ENCODE measurements at places on chromosomes 12 and 14.
A peak's percentile ranks its signal among the peaks of the same experiment; 100 is the strongest.

GRCh38 chr14:95784137-95784536 lies 70.2 kb upstream of the TCL1A start:
- DNase-seq, result no peak

- DNase-seq, result no peak
Measured at GRCh38 chr12:90953956-90954421, 987 bp downstream of the CCER1 start.

GRCh38 chr12:58029260-58029659 lies 87.9 kb downstream of the ATP23 start:
- DNase-seq, result no peak

DNA sequence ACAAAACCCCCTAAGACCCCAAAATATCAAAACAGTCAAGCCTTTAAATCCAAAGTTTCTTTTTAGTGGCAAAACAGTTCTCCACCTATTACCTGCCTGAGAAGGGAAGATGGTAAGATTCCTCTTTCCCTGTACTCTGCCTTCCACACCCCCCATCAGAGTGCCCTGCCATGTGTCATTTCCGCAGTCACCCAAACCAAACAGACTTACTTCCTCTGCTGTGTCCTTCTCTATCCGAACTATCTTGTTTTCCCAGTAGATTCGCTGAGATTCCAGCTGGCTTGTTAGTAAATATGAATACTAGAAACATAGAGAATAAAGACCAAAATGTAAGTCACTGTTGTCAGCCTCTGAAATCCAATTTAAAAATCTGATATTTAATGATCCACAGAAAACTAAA lies 30.4 kb downstream of the BRAP start:
- DNase-seq, result no peak

DNA sequence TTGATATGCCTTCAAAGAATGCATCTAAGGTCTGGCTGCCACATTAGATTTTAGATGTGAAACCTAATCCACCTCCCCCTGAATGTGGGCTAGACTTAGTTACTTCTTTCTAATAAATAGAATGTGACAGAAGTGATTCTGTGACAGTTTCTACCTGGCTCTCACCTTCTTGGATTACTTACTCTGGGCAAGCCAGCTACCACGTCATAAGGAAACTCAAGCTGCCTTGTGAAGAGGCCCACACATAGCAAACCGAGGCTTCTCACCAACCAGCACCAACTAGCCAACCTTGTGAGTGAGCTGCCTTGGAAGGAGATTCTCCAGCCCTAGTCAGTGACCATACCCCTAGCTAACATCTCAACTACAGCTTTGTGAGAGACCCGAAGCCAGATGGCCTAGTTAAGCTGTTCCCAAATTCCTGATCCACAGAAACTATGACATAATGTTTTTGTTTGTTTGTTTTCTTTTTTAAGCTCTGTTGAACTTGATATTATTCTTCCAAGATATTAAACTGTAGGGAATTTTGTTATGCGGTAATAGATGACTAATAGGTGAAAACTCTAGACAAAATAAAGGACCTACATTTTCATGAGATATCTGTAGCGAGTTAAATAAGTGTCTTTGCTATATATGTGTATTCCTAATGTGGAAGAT lies 6.2 kb downstream of the GPR19 start:
- no peak for DNase-seq

GRCh38 chr12:48336564-48336963 lies 14.2 kb downstream of the ZNF641 start:
- no peak for DNase-seq

GRCh38 chr12:26400627-26401026 lies 205.3 kb downstream of the SSPN start:
- DNase-seq, result no peak

GRCh38 chr14:71692496-71692895 lies 239.7 kb upstream of the RGS6 start:
- no peak for DNase-seq

DNA sequence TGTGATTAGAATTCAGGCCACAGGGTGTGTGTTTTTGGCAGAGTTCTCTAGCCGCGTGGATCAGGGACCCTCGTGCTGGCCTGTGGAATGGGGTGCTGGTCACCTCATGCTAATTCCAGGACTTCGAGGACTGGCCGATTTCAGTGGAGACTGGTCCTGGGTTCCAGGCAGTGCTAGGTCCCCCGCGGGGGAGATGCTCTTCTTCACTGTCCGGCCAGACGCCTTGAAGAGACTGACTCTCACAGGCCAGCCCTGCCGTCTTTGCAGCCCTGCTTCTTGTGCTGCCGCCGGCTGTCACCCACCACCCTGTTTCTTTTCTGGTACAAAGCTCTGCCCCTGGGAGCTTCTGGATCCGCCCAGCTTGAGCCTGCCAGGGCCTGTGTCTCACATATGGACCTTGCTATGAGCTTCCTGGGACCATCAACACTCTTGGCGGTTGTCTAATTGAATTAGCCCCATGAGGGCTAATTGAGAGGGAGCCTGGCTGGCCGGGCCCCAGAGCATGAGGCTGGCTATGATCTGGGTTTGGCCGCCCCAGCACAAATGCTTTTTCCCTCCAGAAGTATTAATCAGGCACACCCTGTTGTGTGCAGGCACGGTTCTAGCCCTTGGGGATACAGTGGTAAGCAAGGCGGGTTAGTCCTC lies 8.2 kb downstream of the MLXIP start:
- DNase-seq, result no peak

- no peak for DNase-seq
Measured at GRCh38 chr14:96585672-96586013, 83.5 kb downstream of the PAPOLA start.

GRCh38 chr12:22577667-22578066 lies 33.3 kb upstream of the C2CD5 start:
- no peak for DNase-seq

- DNase-seq, result no peak
Measured at GRCh38 chr14:45140661-45141187, 5.0 kb downstream of the FANCM start.

GRCh38 chr12:13000925-13001774 lies 1.1 kb upstream of the HEBP1 start:
- DNase-seq, result peak; percentile 27

- DNase-seq, result no peak
Measured at GRCh38 chr12:14976658-14977057, 3.8 kb downstream of the PDE6H start.

GRCh38 chr12:124636138-124636978 lies 68.9 kb upstream of the NCOR2 start:
- DNase-seq, result peak; percentile 31

- no peak for DNase-seq
Measured at GRCh38 chr14:29663281-29663801, 264.3 kb downstream of the PRKD1 start.

DNA sequence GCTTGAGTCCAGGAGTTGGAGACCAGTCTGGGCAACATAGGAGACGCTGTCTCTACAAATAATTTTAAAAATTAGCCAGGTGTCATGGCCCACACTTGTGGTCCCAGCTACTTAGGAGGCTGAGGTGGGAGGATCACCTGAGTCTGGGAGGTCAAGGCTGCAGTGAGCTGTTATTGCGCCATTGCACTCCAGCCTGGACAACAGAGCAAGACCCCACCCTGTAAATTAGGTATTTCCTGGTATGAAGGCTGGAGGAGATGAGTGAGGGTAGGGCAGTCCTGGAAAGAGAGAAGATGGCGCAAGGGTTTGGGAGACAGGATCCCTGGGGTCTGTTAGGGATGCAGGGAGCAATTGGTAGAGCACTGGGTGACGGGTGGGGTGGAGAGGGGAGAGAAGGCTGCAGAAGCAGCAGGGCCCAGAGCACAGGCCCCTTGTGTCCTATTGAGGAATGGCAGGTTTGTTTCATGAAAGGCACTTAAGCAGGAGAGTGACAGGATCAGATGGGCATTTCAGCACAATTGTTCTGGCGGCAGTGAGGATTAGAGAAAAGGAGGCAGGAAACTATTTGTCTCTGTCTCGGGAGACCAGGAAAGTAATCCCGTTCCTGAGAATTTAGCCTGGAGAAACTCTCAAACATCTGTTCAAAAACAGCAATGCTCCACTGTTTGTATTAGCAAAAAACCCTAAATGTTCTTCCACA lies 47.2 kb upstream of the KTN1 start:
- DNase-seq, result no peak

DNA sequence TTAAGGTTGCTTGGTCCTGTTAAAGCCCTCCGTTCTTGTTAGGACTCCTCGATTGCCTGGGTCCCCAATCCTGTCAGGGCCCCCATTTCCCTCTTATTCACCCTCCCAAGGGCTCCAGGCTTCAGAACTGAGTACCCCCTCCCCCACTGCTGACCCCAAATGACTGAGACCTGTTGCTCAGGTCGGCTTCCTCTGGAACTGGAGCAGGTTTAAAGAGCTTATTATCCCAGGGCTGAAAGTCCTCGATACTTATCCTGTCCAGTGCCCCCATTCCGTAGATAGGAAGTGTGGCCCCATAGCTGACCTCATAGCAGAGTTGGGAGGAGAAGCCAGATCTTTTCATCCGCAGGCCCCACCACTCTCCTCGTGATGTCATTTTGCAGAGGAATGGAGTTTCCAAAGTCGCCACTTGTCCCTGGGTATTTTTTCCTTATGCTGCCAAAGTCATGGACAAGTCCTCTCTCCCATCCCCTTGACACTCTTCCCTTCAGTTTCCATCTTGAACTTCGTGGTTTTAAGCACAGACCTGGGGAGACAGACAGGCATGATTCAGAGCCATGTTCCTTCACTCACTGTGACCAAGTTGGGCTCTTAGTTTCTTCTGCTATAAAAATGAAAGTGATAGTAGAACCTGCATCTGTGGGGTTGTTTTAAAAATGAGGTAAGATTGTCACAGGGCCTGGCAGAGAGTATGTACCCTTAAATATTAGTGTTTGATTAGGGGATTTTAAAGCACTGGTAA lies 1.2 kb downstream of the USP30 start:
- no peak for DNase-seq

- DNase-seq, result no peak
Measured at GRCh38 chr12:93127582-93128331, 198.7 kb upstream of the EEA1 start.

DNA sequence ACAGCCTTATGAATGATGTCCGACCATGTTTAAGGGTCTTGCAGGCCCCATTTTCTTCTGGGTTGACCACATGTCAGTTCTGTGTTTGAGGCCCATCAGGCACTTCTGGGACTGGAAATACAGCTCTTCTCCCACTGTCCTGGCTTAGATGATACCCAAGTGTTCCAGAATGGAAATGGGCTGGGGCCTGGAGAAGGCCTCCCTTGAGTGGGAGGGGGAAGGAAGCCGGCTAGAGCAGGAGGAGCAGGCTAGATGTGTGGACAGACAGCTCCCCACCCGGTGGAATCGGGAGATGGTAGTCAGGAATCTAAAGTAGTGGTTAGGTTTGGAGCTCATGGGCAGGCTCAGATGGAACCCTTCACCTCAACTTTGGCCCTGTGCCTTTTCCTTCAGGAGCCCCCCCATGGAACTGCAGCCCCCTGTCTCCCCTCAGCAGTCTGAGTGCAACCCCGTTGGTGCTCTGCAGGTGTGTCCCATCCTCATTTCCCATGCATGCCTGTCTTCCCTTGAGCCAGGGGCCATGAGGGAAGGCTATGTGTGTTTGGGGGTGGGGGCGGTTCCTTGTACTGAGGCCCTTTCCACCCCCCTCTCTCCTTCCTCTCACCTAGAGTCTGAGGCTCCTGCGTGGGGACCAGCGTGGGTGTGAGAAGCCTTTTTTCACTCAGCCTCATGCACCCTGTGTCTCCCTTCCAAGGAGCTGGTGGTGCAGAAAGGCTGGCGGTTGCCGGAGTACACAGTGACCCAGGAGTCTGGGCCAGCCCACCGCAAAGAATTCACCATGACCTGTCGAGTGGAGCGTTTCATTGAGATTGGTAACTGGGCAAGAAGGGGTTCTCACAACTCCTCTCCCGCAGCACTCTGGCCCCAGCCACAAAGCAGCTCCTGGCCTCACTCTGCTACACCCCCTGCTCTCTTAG lies 3.0 kb downstream of the NPFF start:
- DNase-seq, result no peak

- DNase-seq, result no peak
Measured at GRCh38 chr14:87169362-87169761, 823.6 kb downstream of the GALC start.

DNA sequence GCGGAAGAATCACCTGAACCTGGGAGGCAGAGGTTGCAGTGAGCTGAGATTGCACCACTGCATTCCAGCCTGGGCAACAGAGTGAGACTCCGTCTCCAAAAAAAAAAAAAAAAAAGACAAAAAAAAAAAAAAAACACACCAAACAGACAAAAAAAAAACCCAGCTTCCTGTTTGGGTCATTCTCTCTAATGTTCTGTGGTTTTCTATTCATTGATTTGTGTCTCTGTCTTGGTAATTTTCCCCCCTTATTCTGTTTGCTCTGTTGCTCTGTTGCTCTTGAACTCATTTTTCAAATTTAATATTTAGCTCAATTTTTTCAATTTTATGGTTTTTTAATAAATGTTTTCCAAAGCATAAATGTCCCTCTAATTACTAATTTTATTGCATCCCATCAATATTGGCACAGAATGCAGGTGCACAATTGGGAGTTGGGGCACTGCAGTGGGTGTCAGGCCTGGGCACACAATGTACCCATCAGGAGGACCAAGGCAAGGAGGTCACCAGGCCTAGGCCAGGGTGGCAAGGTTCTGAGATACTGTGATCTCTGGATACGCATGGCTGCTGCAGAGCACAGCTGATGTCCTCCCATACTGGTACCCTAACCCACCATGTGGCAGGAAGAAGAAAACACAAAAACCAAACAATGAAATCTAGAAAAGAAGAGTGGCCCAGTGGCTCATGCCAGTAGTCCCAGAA lies 8.0 kb upstream of the GNPTAB start:
- no peak for DNase-seq

- no peak for DNase-seq
Measured at GRCh38 chr12:6080149-6081045, 44.1 kb downstream of the VWF start.

All from naive thymus-derived CD8-positive, alpha-beta T cell (primary cell).